ENCODE measurements at places on chromosomes 7 and 10.

GRCh38 chr10:16545116-16545736 lies 23.5 kb upstream of the C1QL3 start:
- DNase-seq: peak; percentile 62

DNA sequence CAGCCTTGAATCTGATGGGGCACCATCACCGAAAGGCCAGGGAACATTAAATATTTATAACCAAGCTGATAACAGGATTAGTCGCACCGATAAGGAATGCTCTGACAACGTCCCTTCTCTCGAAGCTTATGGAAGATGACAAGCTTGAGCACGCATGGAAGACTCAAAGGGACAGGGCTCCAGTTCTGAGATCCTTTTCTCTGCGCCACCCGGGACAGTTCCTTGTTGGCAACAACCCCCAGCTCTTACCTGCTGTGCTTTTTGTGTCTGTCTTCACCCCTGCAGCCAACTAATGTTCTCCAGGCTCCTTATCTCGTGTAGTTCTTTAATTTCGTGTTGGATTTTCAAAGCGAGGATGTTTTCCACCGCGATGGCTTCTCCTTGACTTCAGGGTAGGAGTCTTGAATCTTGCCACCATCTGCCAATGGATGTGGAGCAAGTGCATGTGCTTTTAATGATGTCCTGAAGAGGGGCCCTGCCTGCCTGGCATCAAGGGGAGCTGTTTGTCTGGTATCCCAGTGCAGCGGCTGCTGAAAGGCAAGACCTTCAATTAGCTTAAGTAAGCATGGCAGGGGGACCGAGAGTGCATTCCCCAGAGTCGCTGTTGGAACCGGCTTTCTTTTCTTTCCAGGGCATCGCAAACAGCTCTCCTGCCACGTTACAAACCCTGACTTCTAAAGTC lies 354 bp upstream of the FERD3L start:
- no peak for DNase-seq

DNA sequence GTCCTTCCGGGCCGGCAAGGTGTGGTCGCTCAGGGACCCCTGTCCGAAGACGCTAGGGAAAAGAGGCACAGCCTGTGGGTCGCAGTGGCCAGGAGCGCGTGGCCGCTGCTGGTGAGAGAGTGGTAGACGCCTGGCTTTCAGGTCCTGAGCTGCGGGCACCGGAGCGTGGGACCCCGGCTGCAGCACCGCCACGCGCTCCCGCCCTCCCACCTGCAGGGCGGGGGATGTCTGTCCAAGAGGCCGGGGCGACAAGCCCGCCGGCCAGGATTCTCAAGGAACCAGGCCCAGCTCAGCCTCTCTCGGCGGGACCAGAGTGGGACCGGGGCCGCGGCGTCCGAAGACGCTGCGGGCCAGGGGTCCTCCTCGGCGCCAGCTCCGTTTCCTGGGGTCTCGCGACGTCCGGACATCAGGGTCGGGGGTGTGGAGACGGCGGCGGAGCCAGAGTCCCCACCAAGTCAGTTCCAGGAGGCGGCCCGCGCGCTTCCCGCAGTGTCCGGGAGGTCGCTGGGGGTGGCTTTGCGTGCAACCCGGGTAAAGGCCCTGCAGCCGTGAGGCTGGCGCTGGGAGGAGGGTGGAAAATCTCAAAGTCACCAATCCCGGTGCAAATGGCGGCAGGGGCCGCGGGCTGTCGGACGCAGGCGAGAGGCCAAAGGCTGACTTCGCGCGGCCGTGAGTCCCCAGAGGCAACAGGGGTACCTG lies 5.5 kb downstream of the ZNF503 start:
- no peak for DNase-seq

- no peak for DNase-seq
These were observed 80.3 kb upstream of the RHOBTB1 start for GRCh38 chr10:61024151-61024855.

GRCh38 chr10:128062331-128062880 lies 63.8 kb downstream of the MKI67 start:
- no peak for DNase-seq

GRCh38 chr10:26978519-26978918 lies 117.8 kb upstream of the ABI1 start:
- DNase-seq: no peak

- no peak for DNase-seq
These were observed 104.1 kb downstream of the GPR85 start for GRCh38 chr7:112982441-112983063.

GRCh38 chr10:113823389-113823788 lies 30.5 kb downstream of the DCLRE1A start:
- DNase-seq: no peak

DNA sequence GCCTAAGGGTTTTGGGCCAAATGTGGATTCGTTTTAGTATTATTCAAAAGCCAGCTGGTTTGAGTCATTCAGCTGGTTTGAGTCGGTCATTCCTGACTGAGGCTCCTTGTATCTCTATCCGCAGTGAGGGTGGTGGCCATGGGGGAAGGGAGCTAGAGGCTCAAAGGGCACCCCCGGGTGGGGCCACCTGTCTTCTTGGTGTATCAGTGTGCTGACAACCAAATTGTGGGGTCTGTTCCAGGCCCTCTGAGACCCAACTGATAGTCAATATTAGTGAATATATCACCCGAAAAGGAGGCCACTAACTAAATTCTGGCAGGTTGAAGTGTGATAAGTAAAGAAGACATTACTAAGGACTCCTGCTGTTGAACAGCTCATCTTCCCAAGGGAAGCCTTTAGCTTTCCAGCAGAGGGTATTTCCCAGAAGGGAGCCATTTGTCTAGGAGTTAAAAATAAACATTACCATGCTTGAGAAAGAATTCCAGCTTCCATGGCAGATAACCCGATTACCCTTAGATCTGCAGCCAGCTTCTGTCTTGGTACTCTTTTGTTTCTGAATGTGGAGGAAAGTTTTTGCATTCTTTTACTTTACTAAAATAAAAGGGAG lies 29.9 kb upstream of the DDX50 start:
- no peak for DNase-seq

DNA sequence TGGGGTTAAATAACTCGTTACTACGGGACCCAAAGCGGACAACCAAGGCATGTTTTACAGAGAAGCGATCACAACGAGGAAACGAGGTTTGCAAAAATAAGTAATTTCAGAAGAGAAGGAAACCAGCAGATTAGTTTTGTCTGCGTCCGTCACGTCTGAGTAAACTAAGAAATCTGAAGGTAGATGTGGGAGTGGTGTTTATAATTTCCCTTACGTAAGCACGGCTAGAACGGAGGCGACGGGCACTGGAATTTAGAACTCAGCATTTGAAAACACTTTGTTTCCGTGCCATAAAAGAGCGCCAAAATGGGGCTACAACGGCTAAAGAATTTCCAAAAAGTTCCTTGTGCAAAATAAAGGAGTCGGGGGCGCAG lies 718 bp upstream of the UMAD1 start:
- DNase-seq: peak; percentile 14

GRCh38 chr10:61097026-61097425 lies 153.0 kb upstream of the RHOBTB1 start:
- no peak for DNase-seq

GRCh38 chr7:101236292-101236835 lies 1.2 kb downstream of the CLDN15 start:
- no peak for DNase-seq

DNA sequence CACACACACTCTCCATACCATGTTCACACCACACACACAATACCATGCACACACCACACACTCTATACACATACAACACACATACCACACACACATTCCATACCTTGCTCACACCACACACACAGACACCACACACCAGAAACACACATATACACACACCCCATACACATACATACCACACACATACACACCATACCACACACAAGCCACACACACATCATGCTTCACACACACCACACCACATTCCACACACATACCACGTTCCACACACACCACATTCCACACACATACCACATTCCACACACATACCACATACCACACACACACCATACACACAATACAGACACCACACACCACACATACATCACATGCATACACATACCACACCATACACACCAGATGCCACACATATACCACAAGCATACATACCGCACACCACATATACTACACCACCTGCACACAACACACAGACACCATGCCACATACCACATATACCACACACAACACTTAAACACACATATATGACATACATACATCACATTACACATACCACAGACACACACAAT lies 282.7 kb downstream of the POU6F2 start:
- no peak for DNase-seq

DNA sequence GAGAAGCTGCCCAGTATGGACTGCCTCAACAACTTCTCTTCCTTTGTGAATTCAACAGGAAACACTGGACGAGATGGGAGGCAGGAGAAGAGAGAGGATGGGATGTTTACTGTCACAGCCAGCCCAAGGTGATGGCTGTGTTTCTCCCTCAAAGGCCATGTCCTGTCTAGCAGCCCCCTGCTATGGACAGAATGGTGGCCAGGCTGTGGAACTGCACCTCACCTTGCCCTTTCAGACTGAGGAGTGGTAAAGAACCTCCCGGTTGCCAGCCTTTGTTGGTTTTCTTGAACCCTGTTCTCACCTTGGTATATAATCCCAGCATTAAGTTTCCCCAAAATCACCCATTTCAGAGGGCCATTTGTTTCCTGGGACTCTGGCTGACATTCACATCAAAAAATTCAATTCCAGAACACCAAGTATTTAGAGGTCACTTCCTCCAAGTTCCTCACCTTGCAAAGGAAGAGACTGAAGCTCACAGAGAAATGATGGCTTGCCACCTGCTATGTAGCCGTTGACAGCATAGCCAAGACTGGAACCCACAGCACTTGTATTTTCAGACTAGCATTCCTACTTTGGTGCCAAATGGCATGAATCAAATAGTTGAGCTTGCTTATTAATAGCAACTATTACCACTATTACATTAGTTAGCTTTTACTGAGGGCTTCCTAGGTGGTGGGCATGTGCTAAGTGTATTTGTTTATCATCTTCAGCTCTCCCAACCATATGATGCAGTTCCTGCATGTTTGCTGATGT lies 224.0 kb upstream of the GRB10 start:
- no peak for DNase-seq
